Fibroblast of skin of right biceps (primary cell): ENCODE measurements at places on chromosomes 13 and 19.

- no peak for DNase-seq
Measured at GRCh38 chr13:19596960-19597361, 35.6 kb upstream of the TPTE2 start.

DNA sequence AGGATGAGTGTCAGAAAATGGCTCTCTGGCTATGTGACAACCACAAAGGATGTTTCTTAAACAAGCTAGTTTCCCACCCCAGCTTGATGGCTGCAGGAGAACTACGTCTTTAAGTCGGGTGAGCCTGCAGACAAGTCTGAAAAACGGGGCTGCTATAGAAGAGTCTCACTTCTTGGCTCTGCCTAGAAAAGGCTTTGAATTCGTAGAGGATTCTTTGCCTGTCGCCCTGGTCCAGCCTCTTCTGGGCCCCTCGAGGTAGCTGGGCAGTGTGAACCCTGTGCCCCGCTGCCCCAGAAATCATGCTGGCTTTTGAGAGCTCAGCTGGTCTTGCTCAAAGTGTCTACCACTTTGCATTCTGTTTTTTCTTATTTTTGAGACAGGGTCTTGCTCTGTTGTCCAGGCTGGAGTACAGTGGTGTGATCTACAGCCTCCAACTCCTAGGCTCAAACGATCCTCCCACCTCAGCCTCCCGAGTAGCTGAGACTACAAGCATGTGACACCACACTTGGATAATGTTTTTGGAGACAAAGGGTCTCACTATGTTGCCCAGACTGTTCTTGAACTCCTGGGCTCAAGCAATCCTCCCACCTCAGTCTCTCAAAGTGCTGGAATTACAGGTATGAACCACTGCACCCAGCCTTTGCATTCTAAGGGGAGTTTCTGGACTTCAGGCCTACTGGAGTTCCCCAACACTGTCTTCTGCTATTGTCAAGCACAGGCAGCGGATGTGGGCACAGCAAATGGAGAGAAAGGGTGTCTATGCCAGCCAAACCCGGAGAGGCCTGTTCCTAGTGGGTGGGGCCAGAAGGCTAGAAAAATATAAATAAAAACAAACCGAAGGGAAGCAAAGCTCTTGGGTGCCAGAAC, 6.5 kb downstream of the CEBPA start:
- no peak for DNase-seq

GRCh38 chr13:92164822-92165221, 766.4 kb downstream of the GPC5 start:
- no peak for DNase-seq

DNA sequence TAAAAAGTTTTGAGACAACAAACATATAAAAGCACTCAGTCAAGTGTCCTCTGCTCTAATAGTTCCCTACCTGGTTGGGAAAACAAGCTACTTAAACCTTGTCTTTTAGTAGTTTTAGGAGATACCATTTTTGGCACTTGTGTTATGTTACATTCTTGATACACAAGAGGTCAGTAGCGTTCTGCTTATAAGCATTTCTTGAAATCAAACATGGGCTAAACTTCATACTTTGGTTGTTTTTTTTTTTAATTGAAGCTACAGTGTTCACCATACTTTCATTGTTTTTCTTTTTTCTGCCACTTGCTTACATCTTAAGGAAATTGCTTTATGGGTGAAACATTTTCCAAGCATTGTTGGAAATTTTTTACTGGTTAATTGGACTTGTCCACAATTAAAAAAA, 12.9 kb downstream of the NHLRC3 start:
- DNase-seq: peak; percentile 36

- peak; percentile 47 for DNase-seq
Measured at GRCh38 chr13:112575675-112576074, 12.3 kb downstream of the TUBGCP3 start.

DNA sequence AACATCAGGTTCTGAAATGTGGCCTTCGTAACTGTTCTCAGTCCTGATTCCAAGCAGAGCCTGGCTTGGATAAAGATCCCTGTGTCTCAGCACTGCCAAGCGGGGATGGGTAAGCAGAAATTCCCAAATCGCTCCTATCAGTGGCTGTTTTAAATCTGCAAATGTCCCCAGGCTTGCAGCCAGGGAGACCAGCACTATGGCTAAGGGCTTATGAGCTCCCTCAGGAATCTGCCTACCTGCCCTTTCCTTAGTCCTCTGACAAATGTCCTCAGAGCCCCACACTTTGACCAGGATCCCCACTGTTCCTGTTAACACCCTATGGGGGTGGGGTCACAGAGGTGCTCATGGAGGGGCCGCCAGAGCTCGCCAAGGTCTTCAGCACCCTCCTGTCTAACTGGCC, 1062.8 kb downstream of the UQCRFS1 start:
- no peak for DNase-seq

GRCh38 chr19:48967346-48968178, 2.5 kb downstream of the FTL start:
- peak; percentile 37 for DNase-seq

GRCh38 chr19:4908360-4908759, 941 bp upstream of the UHRF1 start:
- no peak for DNase-seq

- DNase-seq: peak; percentile 63
Measured at GRCh38 chr19:48403606-48404005, 10.1 kb downstream of the GRIN2D start.

DNA sequence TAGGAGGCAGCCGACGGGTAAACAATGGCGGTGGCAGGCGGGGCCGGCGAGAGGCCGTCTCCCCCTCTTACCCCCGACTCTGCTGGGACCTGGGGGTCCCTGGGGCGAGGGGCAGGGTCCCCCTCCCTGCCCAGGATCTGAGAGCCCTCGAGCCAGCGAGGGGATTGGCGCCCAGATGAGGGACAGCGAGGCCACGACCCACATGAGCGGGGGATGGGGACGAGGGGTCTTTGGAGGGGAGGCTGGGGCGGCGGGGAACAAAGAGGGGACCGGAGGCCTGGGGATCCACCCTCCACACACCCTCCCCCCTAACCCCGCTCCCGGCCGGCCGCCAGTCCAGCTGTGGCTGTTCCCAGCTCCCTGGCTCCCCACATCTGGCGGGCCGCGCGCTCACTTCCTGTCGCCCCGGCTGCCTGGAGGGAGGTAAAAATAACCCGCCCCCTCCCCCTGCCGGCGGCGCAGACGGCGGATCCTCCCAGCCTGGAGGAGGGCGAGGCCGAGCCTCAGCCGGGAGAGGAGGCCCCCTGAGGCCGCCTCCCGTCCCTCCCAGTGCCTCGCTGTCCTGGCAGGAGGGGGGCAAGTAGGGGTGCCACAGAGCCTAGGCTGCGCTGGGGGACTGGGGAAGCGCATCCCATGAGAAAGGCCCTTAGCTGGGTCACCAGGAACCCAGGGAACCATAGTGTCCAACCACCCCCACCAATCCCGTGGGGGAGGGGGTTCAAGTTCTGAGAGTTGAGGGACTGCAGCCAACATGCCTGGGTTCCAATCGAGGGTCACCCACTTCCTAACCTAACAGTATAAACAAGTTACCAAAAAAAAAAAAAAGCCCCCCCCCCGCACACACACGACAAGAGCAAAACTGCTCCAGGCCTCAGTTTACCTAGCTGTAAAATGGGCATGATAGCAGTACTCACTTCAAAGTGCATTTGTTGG, 29.3 kb upstream of the NANOS3 start:
- peak; percentile 97 for DNase-seq

DNA sequence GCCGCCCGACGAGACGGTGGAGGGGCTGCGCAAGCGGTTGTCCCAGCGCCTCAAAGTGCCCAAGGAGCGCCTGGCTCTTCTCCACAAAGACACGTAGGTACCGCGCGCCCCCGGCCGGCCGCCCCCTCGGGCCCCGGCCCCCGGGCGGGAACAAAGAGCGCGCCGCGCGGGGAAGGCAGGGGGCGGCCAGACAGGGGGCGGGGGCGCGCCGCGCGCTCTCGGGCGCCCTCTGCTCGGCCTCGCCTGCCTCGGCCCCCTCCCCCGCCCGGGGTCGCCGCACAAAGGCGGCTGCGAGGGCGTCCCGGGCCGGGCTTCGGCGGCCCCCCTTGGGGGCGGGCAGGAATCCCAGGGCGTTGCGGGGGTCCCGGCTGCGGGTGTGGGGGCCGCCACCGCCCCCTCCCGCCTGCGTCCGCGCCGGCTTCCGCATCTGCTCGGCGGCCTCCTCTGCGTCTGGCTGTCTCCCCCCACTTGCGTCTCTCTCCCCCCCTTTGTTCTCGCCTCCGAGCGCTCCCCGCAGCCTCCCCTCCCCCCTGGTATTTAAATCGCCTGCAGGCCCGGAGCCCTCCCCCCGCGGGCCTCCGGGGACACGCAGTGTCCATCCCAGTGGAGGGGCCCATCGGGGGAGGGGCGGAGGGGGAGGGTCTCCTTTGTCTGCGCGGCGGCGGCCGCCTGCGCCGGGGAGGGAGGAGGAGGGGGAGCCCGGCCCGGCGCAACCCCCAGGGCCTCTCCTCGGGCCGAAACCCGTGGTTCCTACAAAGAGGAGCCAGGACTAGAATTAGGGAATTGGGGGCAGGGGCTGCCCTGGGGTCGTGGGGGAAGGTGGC, 2.3 kb downstream of the MIDN start:
- peak; percentile 85 for DNase-seq
